ENCODE measurements at places on chromosomes 7 and 10.

GRCh38 chr7:145986248-145986874 is 130.2 kb upstream of the CNTNAP2 start:
- DNase-seq, result no peak

GRCh38 chr10:116371737-116372136 is 47.5 kb downstream of the CCDC172 start:
- no peak for DNase-seq

- DNase-seq, result no peak
These were observed 1.6 kb downstream of the FAM53B start for GRCh38 chr10:124742413-124743190.

GRCh38 chr7:16509829-16510228 is 16.8 kb upstream of the LRRC72 start:
- DNase-seq, result no peak

DNA sequence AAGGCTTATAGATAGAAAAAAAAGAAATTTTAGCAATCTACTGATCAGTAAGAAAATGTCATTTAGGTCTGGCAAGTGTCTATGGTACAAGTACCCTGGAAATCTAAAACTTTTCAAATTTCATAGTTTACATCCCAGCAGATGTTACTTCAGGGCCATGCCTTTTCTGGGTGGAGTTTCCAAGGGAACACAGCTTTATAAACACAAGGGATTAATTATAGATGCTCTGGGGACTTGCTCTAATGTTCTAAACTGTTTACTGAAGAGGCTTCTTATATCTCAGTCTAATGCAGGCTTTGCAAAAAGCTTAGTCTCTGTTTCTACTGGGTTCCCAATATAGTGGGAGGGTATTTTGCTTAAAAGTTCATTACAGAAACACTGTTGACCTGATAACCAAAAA is 3.1 kb downstream of the CD36 start:
- no peak for DNase-seq

DNA sequence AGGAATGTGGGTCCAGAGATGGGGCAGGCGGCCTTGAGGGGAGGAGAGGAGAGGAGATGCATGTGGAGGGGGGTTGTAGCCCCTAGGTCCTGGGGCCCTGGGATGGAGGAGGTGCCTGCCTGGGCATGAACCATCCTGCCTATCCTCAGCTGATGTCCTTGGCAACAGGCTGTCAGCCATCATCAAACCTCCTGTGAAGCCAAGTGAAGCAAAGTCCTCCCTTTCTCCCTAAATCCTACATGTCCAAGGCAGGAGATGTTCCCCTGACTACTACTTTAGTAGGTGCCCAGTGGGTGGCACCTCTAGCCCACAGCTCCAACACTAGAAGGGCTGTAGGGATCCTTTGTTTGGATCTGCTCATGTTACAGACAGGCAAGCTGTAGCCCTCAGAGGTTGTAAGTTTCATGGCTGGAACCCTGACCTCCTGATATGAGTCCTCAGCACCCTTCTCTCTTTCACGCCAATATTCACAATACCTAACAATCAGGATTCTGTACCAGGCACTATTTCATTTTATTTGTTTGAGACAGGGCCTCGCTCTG is 66.6 kb upstream of the SYPL1 start:
- DNase-seq, result no peak

DNA sequence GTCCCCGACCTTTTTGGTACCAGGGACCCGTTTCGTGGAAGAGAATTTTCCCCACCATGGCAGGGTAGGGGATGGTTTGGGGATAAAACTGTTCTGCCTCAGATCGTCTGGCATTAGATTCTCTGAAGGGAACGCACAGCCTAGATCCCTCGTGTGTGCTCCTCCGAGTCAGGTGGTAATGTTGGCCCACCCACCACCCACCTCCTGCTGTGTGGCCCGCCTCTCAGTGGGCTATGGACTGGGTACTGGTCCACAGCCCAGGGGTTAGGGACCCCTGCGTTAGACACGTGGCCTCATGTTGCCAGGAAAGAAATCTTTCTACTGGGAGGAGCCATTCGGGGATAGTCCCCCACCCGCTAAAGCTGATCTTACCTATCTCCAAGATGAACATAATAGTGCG is 27.0 kb downstream of the PFKFB3 start:
- DNase-seq, result no peak

DNA sequence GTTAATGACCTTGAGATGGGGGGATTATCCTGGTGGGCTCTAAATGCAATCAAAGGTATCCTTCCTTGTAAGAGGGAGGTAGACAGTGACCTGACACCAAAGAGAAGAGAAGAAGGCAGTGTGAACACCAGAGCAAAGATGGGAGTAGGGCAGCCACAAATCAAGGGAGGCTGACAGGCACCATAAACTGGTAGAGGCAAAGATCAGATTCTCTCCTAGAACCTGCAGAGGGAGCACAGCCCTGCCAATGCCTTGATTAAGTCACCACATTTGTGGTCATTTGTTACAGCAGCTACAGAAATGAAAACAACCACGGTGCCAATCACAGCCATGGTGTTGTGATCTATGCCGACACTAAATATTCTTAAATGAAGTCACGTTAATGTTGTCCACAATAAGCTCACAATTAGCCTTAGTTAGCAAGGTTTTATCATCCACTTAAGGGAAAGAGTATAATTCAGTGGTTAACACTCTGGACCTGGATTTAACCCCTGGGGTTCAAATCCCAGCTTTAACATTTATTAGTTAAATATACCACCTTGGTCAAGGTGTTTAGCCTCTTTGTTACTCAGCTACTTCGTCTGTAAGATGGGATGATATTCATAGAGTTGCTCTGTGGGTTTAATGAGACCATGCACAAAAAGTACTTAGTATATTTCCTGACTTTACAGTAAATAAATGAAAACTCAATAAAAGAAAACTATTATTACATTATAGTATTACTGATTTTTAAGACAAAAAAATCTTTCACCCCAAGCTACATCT is 70.8 kb downstream of the SGMS1 start:
- DNase-seq, result no peak

- DNase-seq, result no peak
These were observed 2.5 kb upstream of the HSPA12A start for GRCh38 chr10:116744885-116745284.

DNA sequence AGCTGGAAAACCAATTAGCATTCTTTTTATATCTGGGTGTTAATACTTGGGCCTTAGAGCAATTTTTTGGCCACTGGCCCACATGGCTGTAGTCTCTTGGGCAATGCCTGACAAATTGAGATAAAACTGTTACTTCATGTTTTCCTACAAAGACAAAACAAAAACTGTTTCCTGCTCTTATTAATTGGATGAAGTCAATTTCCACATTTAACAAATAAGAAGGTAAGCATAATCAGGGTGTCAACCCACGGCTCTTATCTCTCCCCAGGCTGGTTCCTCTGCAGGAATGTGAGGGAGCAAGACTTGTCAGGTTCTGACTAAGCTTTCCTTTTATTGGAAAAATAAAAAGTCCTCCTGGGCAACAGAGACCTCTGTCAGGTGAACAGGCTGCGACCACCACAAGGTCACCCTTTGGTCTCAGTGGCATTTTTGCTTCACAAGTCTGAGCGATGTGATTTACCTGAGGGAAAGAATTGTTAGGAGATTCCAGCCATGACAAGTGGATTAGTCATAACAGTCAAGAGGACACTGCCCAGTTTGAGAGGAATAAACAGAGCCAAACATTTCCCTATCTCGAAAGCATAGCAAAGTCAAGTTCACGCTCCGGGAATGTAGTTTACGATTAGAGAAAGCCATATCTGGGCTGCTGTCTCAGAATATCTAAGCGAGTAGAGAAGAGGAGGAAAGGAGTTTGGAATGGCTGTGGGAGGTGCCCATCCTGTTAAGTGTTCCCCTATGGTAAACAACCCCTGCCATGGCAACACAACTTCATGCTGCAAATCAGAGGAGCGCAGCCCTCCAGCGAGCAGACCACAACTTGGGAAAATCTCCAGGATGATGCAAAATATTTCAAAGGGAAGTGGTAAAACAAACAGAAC is 144.4 kb downstream of the TES start:
- no peak for DNase-seq

GRCh38 chr10:86356296-86356695 is 10.3 kb downstream of the GRID1 start:
- DNase-seq, result no peak

DNA sequence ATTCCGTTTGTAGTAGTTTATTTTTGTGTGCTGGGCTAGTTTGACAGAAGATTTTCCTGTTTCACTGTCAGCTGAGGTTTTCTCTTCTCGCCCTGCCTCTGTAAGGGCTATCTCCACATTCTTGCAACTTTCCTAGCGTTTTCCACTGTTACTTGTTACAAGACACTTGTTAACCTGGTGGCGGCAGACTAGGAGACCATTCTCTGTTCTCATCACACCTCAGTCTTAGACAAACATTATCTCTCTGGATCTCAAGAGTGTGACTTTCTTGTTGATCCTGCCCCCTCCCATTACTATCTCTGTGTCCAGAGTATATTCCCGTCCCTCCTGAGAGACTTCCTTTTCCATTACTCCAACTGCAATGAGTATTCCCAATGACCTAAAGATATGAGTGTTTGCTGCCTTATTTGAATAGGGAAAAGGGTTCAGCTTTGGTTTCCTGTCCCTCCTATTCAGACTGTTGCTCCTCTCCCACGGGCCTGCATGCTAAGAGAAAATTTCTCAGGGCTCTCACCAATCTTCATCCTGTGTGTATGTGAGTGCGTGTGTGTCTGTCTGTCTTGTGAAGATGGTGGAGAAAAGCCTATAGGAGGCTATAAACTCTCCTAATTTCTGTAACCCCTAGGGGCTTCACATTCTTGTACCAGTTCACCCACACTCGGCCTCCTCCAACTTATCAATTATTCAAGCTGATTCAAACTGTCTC is 722.4 kb upstream of the POT1 start:
- DNase-seq, result no peak

- no peak for DNase-seq
These were observed 26.7 kb upstream of the DNAJB6 start for GRCh38 chr7:157309988-157310668.

DNA sequence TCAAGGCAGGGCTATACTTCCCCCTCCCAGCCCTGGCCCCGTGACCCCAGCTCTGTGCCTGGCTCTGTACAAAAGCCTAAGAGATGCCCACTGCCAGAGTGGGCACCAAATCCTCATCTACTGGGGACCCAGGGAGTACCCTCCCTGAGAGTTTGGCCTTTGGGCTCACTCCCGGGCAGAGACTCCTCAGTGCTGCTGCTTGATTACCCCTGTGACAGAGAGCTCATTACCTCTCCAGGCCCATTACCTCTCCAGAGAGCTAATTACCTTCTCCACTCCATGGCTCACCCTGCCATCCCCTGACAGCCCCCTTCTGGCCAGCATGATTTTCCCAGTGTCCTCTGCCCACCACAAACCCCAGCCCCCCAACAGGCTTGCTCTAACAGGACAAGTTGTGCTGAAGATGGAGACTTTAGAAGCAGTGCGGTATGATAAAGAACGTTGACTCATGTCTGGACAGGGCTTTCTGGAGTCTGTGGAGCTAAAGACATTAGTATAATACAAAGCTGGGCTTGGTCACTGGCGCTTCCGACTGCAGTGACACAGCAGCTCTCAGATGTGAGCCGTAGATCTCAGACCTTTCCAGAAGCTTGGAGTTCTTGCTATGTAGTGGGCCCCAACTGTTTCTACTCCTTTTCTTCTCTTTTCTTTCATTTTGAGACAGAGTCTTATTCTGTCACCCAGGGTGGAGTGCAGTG is 111.3 kb upstream of the KCTD7 start:
- DNase-seq, result no peak

GRCh38 chr7:93427107-93427506 is 147.4 kb downstream of the CALCR start:
- no peak for DNase-seq

Data from GM12891 (cell line).